Activated CD4-positive, alpha-beta T cell treated with anti-CD3 and anti-CD28 coated beads, Interleukin-2, amount 50 U/mL, for 48 hours (primary cell): ENCODE measurements at places on chromosomes 7 and 10.
A peak's percentile ranks its signal among the peaks of the same experiment; 100 is the strongest.

GRCh38 chr10:1216574-1217236, 160.5 kb downstream of the WDR37 start:
- DNase-seq = no peak

- no peak for DNase-seq
Observed at GRCh38 chr10:31549896-31550295, 230.9 kb downstream of the ZEB1 start.

DNA sequence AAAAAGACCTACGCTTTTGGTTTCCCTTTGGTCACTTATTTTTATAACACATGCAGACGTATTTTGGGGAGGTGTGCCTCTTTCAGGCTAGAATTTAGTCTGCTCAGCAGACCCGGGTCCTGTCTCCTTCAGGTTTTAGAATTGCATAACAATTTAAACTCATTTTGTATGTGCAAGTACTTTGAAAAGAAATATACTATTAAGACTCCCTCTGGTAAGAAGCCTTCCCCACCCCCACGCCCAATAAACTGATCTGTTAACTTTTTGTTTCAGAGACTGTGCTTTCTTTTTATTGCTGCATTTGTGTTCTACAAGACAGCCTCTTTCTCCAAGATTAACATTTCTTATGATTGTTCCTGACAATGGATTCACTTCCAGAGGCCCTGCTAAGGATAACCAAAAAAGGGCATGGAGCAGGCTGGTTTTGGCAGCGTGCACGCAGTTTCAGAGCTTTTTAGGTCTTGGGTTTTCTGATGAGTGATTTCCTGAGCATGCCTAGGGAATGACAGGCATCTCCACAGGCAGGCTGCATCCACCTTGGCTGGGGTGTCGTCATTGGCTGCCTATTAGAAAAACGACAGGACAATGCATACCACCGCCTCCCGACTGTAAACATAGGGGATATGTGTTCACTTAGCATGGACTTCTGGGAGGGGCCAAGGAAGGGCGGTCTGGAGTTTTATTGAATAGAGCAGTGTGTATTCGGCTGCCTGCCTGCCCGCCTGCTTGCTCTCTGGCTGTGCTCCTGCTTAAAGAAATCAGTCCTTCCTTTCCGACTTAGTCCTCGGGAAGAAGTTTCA, at the start of gene CALD1:
CALD1 (plus strand) TSS at position 694 of the 800 bp plus-strand sequence. CDS start 88,100 bp downstream, outside the sequence.
- DNase-seq = no peak

- DNase-seq = no peak
Observed at GRCh38 chr7:20449176-20449575, 118.5 kb downstream of the ITGB8 start.

GRCh38 chr7:157784979-157785441, 448.2 kb downstream of the DNAJB6 start:
- DNase-seq = no peak

GRCh38 chr7:44633254-44634186, 27.1 kb downstream of the OGDH start:
- peak; percentile 63 for DNase-seq

GRCh38 chr10:13270877-13271551, 28.9 kb downstream of the PHYH start:
- no peak for DNase-seq

- DNase-seq = no peak
Observed at GRCh38 chr10:112045938-112046337, 137.6 kb downstream of the GPAM start.

DNA sequence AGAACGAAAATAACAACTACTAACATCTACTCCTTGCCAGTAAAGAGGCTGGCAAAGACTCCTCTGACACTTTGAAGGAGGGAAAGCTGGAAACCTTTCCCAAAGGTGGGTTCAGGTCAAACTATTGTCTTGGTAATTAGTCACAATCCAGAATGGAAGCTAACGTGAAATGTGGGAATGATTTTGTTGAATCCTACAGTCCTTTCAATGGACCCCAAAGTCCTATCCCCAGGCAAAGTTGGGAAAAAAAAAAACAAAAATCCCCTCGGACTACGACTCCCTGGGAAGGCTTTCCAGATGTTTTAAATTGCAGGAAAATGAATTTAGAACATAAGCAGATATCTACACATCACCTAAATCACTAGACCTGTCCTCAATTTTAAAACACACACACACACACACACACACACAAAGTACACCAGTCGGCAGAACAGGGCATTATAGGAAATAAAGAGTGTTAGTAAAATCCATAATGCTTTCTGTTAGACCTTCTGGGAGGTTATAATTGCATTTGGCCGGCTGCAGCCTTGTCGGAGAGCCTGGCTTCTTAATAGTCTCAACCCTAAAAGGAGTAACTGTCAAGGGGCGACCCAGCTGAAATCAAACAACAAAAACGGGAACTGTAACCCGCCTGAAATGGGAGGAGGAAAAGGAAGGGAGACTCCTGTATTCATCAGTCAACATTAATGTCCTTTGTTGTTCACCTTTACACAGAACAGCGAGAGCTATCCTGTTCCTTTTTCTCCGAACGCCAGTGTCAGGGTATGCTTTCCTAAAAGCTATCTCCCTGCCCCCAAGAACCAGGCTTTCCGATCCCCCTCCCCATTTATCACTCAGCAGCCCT, 1.5 kb downstream of the DOCK4 start:
- no peak for DNase-seq

- DNase-seq = no peak
Observed at GRCh38 chr10:76033457-76034196, 602.2 kb downstream of the LRMDA start.

GRCh38 chr7:41241641-41242040, 461.2 kb downstream of the INHBA start:
- DNase-seq = no peak

- DNase-seq = no peak
Observed at GRCh38 chr7:129721068-129721467, 109.5 kb downstream of the NRF1 start.

DNA sequence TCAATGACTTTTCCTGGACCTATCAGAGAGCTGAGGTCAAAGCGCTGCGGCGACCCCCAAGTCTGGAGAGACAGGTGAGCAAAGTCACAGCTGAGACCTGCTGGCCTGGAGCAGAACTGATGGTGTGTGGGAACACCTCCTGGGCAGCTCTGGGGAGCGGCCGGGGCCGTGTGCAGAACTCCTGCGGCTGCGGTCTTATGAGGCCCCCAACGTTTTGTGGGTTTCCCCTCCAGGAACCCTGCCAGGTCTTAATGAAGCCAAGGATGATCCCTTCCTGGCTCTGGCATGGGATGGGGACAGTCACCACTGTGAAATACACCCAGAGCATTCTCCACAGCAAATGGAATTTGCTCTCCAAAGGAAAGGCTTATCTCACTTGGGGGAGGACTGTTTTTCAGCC, 26.1 kb downstream of the DPYSL4 start:
- no peak for DNase-seq

DNA sequence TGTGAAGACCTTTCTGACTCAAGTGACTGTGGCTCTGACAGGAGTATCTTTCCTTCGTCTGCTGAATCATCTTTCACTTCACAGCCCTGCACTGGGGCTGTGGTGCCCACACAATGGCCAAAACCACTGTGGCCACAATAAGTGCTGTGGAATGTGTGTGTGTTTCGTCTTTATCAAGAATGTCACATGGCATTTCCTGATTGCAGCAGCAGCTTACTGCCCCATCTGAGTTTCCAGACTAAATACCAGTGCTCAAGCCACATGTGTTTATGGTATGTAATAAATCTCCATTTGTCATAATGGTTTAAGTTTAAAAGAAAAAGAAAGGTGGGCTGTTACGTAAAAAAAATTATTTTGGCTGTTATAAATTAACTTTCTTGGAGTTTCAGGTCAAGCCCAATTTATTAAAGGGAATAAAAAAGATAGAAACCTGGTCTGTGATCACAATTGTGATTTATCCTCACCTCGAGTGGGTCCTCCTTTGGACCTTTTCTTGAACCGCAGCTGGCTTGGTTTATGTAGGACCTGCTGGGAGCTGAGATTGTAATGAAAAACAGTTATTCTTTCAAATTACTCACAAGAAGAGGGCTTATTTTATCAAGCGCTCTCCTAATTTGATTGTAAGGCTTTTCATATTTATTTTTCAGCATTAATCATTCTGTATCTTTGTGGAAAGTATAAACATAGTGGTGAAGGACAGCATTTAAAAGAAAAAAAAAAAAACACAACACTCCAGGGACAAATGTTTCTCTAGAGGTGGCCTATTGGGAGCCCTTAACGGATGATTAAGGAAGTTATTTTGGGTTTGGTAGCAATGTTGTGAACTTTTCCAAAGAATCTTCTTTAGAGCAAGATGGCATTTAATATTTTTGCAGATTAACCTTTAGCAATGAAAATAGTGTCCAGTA, 116.2 kb downstream of the LRMDA start:
- DNase-seq = no peak

GRCh38 chr10:113628607-113629153, 35.2 kb downstream of the NRAP start:
- DNase-seq = no peak

- DNase-seq = no peak
Observed at GRCh38 chr7:30975256-30975899, 11.6 kb downstream of the GHRHR start.

DNA sequence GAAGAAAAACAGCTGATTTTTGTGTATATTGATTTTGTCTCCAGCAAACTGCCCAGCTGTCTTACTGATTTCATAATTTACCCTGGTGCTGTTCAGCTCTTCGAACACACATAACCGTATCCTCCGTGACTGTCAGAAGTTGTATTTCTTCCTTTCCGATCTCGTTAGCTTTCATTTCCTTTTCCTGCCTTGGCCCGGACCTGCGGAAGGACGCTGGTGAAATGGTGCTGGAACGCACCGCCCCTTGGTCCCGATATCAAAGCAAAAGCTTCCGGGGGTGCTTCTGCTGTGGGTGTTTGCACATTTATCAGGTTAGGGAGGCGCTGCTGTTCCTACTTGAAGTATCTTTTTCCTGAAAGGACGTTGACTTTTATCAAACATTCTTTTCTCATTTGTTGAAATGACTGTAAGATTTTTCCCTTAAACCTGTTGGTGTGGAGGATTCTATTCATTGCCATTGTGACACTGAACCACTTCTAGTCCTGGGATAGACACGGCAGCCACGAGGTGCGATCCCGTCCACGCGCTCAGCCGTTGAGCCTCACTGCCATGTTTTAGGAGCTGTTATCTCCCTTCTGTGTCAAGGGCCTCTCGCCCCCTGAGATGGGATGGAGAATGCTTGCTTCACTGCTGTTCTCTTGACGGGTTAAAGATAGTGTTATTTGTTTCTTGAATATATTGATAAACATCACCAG, 72.6 kb downstream of the FOXL3 start:
- DNase-seq = peak; percentile 40

- DNase-seq = no peak
Observed at GRCh38 chr10:83983578-83984255, 155.6 kb upstream of the GHITM start.

- no peak for DNase-seq
Observed at GRCh38 chr10:7563770-7564169, 103.0 kb downstream of the ITIH5 start.

DNA sequence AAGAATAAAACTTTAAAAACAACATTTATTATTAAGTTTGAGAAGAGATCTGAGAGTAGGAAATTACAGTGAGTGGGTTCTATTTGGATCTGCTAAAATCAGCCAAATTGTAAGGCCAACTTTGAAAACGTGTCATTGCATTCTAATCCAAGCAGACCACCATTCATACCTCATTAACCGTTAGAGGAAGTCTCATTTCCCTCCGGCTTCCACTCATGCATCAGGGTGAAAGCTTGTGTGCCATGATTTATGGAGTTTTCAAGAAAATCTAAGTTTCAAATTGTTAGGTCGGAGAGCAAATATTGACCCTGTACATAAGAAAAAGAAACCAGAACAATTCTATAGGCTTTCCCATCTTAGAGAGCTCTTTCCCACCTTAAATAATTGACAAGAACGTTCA, 166.6 kb upstream of the NRG3 start:
- no peak for DNase-seq

GRCh38 chr7:119197877-119198527, 973.5 kb downstream of the ANKRD7 start:
- DNase-seq = no peak

DNA sequence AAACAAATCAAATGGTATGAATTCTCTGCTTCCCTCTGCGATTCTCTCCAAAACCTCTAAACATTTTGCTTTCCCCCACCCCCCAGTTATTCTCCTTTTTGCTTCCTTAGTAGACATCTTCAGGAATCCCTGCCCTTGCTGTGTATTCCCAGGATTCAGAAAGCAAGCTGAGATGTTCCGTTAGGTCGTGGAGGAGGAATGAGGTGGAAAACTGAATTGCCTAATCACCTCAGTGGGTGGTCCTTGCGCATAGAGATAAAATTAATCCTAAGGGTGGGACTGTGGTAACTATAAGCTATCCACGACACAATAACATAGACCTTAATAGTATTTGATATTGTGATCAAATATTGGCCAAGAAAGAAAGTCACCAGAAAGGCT, 49.1 kb upstream of the SEMA3C start:
- DNase-seq = no peak

DNA sequence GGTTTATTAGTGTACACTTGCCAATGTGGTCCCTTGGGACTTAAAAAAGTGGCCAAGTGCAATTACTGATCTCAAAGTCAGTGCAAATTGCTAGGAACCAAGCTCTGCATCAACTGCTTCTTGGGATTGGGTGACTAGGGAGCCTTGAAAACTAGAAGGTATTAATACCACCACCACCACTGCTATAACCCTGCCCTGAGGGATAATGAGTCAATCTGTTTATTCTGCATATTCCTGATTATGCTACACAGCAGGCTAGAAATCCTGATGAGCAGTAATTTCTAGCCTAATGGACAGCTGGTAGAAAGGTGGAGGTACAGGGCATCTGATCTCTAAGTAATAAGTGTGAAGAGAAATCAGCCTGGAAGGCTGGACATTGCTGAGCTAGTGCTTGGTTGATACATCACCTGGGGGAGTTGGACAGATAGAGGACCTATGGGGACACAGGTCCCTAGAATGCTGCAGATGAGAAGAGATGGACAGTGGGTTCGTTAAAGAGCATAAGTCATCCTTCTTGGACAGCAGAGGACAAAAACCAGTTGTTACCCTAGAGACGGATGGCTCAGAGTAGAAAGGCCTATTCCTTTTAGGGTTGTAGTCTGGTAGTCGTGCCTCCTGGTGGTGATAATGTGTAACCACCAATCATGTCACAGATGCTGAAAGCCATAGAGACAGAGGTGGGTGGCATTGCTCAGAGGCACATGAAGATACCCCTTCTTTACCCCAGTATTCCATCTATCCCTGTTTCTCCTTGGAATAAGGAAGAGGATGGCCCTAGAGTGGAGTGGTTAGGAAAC, 554.8 kb downstream of the SORCS1 start:
- no peak for DNase-seq

- peak; percentile 80 for DNase-seq
Observed at GRCh38 chr7:41881331-41882130, 178.6 kb upstream of the INHBA start.

GRCh38 chr10:16853809-16854208, 36.6 kb upstream of the RSU1 start:
- no peak for DNase-seq

- DNase-seq = no peak
Observed at GRCh38 chr7:150751702-150752101, 14.5 kb downstream of the GIMAP5 start.

DNA sequence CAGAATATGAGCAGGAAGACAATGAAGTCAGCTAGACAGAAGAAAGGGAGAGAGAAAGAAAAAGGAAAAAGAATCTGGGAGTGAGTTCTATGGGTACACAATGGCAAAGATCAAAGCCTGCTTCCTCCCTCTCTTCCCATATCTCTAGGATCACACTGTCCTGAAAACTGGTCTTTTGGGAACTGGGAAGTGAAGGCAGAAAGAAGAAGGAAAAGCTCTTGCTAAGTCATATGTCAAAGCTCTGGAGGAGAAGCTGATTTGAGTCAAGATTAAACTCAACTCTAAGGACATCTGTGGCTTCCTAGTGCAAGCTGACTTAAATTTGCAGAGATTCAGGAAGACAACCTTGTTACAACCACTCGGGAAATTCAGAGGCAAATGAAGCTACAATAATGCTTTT, 147.5 kb downstream of the DOCK4 start:
- no peak for DNase-seq
